Motor neuron (in vitro differentiated cells): ENCODE measurements at places on chromosomes 2 and 18.

DNA sequence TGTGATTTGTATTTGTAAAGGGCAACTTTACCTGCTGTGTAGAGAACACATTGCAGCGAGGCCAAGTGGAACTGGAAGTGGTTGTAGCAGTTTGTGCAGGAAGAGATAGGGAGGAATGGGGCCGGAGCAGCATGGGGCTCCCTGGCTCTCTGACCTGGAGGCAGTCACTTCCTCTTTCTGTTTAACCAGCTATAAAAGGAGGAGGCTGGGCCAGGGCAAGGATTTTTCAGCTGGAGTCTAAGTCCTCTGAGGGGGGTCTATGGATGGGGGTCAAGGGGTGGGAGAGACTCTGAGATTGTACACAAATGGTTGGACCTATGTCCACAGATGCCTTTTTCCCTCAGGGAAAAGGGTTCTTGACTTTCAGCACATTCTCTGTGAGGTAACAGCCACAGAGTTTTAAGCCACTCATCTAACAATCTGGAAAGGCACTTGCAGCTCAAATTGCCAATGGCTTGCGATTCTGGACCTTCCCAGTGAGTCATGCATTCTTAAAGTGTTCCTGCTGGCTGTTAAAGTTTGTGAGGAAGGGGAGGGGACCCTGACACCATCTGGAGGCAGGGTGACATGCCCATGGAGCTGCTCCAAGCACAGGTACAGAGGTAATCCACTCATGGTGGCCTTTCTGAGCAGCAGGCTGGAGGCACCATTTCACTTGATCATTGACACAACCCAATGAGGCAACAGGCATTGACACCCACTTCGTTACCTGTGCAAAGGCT, 347.0 kb downstream of the CYRIA start:
- no peak for ATAC-seq

DNA sequence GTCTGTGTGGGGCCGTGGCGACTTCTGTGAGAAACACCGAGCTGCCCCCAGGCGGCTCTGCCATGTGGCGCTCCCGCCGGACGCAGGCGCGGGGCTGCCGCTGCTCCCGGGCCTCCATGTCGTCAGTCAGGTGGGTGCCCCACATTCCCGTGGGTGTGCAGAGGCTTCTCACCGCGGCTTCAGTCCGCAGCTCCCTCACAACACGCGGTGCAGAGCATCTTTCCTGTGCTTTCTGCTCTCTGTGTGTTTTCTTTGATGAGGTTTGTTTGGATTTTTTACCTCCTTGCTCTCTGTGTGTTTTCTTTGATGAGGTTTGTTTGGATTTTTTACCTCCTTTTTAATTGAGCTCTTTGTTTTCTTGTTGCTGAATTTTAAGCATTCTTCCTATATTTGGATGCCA, 13.0 kb downstream of the AQP12A start:
- no peak for ATAC-seq

DNA sequence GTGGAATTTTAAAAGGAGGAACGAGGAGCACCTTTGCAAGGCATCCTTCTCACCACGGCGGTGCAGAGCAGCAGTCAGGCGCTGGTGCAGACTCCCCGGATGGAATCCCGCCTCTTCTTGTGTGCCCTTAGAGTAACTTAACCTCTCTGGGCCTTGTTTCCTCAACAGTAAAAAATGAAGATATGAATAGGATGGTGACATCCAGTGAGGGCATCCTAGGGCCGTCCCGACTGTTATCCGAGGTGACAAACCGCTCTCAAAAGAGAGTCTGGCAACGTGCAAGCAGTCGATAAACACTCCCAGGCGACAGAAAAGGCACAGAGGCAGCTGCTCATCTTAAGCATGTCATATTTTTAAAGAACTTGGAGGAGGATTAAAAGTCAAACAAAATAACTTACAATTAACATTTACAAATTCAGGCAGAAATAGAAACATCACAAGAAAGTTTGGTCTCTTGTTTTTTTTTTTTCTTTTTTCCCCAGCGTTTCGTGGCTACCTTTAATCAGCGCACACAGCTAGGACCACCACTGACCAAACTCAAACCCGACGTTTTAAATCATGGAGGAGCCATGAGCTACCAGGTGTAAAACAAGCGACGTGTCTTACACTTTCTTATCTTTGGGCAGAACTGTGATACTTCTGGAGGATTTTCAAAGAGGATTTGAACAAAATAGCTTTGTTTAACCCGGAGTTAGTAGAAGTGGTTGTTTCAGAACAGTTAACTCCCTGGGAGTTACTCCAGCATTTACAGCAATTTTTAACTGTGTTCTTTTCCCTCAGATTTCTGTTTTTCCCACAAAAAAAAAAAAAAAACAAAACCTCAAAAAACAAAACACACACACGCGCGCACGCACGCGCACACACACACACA, 2.1 kb downstream of the MBP start:
- no peak for ATAC-seq

GRCh38 chr2:241645915-241646645, 8.6 kb downstream of the ATG4B start:
- ATAC-seq, result no peak

GRCh38 chr2:232406556-232407310, at the start of gene ALPG:
TSS of gene ALPG (plus strand) at chr2:232406844. CDS start at chr2:232406895, 51 bp downstream.
- no peak for ATAC-seq

- ATAC-seq, result no peak
Observed at GRCh38 chr2:181858600-181858999, 32.9 kb upstream of the ITPRID2 start.
